ENCODE measurements at places on chromosomes 7 and 10.

- no peak for DNase-seq
These were observed 24.3 kb upstream of the DOCK1 start for GRCh38 chr10:126880926-126881325.

DNA sequence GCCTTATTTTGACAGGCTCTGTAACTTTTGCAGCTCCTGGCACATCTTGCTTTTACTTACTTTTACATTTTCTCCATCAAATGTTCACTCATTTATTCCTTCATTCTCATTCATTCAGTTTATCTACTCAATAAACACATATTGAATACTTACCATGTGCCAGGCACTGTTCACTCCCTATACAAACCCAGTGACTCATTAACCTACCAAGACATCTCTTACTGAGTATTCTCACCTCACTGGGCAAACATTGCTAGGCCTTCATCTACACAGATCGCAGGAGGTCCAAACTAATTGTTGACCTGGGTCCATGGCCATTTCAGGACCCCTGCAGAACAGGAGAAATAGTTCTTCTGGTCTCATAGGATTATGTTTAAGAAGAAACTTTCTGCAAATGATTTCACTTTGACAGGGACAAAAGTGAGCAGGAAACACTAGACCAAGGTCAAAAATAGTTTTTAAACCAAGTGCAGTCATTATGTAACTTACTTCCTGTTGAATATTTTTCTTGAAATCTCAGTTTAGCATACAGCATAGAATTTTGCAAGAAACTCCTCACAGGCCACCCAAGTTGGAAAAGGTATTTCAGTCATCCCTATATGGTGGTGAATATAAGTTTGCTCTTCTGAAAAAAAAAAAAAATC lies 17.6 kb downstream of the SLC26A4 start:
- DNase-seq = no peak

DNA sequence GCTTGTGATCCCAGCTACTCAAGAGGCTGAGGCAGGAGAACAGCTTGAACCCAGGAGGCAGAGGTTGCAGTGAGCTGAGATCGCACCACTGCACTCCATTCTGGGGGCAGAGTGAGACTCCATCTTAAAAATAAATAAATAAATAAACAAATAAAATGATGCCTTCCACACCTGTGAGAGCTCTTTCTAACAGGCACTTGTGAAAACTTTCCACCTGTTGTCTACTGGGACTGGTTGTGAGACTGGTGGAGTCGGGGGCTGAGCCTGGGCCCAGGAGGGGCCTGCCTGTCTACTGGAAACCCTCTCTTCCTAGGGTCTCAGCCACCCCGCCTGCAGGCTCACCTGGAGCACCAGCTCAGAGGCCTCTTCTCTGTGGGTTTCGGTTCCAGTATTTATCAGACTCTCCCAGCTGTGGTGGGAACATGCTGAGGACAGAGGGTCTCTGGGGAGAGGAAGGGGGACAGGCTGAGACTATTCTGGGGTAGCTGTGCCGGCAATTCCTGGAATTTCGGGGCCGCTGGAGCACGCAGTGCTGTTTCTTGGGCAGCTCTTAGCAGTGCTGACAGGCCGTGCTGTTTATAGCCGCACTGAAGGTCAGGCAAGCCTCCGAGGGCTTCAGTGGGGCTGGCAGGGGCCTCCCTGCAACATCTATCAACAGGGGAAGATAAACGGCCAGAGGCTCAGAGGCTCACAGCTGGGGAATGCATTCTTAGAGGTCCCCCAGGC lies 3.8 kb downstream of the LDB3 start:
- no peak for DNase-seq

DNA sequence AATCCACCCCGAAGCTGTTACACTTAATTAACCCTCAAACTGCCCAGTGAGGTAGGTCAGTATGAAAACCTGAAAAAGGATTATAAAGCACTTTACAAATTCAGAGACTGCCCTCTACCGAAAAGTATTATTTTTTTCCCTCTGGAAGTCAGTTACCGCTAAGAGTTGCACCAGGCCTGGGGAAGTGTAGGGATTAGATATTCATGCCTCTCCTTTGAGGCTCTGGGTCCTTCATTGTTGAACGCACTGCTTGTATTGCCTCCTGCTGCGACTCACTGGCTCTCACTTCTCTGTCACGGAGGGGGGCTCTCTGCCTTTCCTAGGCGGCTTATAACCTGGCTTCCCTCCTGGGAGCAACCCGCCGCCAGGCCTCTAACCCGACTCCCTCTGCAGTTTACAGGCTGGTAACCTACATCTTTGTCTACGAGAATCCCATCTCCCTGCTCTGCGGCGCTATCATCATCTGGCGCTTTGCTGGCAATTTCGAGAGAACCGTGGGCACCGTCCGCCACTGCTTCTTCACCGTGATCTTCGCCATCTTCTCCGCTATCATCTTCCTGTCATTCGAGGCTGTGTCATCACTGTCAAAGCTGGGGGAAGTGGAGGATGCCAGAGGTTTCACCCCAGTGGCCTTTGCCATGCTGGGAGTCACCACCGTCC lies 2.7 kb downstream of the RHBDD2 start:
- no peak for DNase-seq

DNA sequence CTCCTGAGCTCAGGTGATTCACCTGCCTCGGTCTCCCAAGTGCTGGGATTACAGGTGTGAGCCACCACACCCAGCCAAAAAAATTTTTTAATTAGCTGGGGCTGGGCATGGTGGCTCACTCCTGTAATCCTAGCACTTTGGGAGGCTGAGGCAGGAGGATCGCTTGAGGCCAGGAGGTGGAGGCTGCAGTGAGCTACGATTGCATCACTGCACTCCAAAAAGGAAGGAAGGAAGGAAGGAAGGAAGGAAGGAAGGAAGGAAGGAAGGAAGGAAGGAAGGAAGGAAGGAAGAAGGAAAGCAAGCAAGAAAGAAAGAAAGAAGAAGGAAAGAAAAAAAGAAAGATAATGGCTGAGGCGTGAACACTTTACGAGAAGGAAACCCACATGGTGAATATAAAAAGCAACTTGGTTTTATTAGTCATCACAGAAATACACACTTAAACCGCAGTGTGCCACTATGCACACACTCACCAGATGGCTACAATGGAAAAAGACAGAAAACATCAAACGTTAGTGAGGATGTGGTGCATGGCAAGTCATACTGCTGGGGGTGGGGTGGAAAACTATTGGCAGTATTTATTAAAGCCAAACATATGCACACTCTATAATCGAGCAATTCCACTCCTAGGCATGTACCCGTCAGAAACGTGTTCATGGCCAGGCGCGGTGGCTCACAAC lies 4.4 kb upstream of the CCL26 start:
- DNase-seq = no peak

- DNase-seq = no peak
These were observed 460.0 kb downstream of the KCNMA1 start for GRCh38 chr10:77177589-77177988.

- DNase-seq = no peak
These were observed 166.3 kb upstream of the RNF32 start for GRCh38 chr7:156474241-156474743.

- no peak for DNase-seq
These were observed 584.7 kb downstream of the GALNT17 start for GRCh38 chr7:71716690-71717089.

- no peak for DNase-seq
These were observed 60.8 kb downstream of the NRCAM start for GRCh38 chr7:108395426-108395825.

DNA sequence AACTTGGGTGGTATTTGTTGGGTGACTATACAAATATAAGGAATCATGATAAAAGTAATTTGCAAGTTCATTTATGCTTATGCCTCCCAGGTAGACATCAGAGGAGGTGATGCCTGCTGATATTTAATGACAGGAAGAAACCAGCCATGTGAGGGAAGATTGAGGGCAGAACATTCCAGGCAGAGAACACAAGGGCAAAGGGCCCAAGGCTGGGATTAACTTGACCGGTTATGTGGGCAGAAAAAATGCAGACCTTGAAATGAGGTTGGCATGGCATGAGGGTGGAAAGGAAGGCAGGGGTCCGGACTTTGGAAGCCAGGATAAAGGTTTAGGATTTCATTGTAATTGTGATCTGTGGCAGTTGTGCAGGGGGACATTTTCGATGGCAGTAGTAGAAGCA lies 68.0 kb upstream of the MTPN start:
- DNase-seq = no peak

DNA sequence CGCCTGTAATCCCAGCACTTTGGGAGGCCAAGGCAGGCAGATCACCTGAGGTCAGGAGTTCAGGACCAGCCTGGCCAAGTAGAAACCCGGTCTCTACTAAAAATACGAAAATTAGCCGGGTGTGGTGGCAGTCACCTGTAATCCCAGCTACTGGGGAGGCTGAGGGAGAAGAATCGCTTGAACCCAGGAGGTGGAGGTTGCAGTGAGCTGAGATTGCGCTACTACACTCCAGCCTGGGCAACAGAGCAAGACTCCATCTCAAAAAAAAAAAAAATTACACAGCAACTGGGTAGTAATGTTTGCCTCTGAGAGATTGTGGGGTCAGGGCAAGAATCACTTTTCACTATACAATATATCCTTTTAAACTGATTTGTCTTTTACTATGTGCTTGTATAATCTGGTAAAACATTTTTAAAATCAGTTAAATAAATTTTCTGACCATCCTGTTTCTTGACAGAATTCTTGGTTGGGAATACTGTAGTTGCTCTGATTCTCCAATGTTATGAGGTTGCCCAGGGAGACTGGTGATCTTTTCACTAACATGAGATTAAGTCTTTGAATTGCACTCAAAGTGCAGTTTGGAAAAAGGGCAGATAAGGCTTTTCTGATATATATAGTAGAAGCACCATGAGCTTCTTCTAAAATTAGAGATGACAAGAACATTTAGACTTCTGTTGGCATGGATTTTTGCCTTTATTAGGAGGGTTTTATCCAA lies 1.5 kb downstream of the ENTPD7 start:
- DNase-seq = no peak

- no peak for DNase-seq
These were observed 228.8 kb downstream of the DKK1 start for GRCh38 chr10:52542906-52543305.

GRCh38 chr10:24027107-24027506 lies 181.8 kb upstream of the KIAA1217 start:
- DNase-seq = no peak

GRCh38 chr10:3407208-3407607 lies 234.6 kb upstream of the PITRM1 start:
- no peak for DNase-seq

- no peak for DNase-seq
These were observed 23.9 kb upstream of the AGFG2 start for GRCh38 chr7:100515072-100515532.

DNA sequence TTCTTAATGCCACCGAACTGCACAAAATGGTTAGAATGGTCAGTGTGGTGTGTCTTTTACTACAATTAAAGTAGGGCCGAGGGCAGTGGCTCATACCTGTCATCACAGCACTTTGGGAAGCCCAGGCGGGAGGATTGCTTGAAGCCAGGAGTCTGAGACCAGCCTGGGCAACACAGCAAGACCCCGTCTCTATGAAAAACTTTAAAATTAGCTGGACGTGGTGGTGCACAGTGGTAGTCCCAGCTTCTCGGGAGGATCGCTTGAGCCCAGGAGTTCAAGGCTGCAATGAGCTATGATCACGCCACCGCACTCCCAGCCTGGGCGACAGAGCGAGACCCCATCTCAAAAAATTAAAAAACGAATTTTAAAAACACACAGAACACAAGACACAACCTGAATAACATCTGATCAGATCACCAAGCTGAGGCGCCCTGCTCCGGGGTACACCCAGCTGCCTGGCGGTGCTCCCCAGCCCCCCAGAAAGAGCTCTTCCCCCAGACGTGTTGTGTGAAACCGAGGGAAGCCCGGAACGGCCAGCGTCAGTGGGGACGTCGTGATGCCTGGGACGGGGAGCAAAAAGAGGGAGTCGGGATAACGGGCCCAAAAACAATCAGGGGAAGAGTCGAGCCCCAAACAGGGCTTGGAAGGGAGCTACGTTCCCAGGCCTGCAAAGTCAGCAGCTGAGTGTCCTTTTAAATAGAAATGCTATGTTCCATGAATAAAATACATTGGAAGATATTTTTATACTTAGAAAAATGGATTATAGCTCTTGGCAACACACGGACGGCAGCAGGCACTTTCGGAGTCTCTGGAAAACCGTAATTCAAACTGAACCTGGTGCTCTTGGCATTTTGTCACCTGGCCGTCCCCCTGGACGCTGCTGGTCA lies 80.7 kb upstream of the PDGFA start:
- no peak for DNase-seq

GRCh38 chr10:44752451-44753441 lies 158.4 kb upstream of the TMEM72 start:
- DNase-seq = no peak

- DNase-seq = no peak
These were observed 62.4 kb downstream of the INHBA start for GRCh38 chr7:41640487-41640886.

GRCh38 chr10:78699971-78700370 lies 368.8 kb upstream of the ZMIZ1 start:
- no peak for DNase-seq

GRCh38 chr10:122044713-122045112 lies 55.8 kb downstream of the TACC2 start:
- no peak for DNase-seq

DNA sequence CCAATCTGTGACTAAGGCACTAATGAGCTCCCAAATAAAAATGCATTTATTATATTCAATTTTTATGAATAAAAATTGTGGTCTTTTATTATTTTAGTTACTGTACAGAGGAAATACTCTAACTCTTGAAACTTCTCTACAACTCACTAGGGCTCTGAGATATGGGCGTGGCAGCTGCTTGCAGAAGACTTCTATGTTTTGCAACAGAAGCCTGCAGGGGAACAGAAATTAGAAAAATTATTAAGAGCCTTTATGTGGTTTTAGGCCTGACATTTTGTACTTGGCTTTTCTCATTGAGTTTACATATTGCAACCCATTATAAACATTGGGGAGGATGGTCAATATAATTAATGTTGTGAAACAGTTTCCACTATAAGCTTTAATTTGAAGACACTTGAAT lies 581.4 kb downstream of the TNS3 start:
- no peak for DNase-seq

DNA sequence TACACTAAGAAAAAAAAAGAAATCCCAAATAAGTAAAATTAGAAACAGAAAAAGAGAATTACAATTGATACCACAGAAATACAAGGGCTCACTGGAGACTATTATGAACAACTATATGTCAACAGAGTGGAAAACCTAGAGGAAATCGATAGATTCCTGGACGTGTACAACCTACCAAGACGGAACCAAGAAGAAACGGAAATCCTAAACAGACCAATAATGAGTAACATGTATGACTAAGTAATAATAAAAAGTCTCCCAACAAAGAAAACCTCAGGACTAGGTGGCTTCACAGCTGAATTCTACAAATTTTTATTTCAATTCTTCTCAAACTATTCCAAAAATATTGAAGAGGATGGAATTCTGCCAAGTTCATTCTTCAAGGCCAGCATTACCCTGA lies 13.9 kb downstream of the DIP2C start:
- DNase-seq = no peak

GRCh38 chr7:71311576-71311975 lies 179.6 kb downstream of the GALNT17 start:
- no peak for DNase-seq

DNA sequence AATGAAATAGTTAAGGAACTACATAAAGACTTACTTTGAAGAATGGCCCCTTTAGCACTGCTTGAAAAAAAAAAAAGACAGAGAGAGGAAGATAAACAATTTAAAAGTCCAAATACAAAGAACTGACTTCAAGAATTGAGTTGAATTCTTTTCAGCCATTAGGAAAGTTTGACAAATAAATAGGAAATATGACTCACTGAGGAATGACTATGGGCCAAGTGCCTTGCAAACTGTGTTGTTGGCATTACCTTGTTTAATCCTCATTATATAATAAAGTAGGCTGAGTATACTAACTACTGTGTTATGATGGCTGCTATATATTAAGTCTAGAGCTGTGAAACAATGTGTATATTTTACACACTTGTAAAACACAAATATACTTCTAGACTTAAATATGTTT lies 151.1 kb downstream of the ELMO1 start:
- DNase-seq = no peak
